Psoas muscle (tissue), 8 donors: ENCODE measurements at places on chromosomes 1 and 21. TPM values are rescaled to one million over a fixed set of nuclear protein-coding genes. Genes with fewer than 3 reads are reported as not detected.

Gene HUNK
- 0.17 TPM for total RNA-seq

Gene TACSTD2
- total RNA-seq: 0.22 TPM

Gene CLDN19
- total RNA-seq: not detected

Gene PALMD
- total RNA-seq: 124 TPM

Gene ANKRD34A
- total RNA-seq: 0.42 TPM

- H3K4me1 ChIP-seq: peaks cover 10% of the 10 kb centered on the region
- H3K4me3 ChIP-seq: peak overlapping the region; percentile 87
- no peak for DNase-seq
- no peaks in the 10 kb centered on the region for H3K36me3 ChIP-seq
Observed at GRCh38 chr1:113388621-113389358, 1.5 kb upstream of the MAGI3 start.

- DNase-seq: no peak
- no peaks in the 10 kb centered on the region for H3K36me3 ChIP-seq
- H3K27me3 ChIP-seq: no peaks in the 10 kb centered on the region
Observed at GRCh38 chr1:167456524-167456923, 61.8 kb downstream of the CD247 start.

GRCh38 chr1:47618222-47618720 lies 180.4 kb downstream of the FOXD2 start:
- H3K27ac ChIP-seq: no peak overlapping the region
- peaks cover 9% of the 10 kb centered on the region for H3K4me1 ChIP-seq
- H3K4me3 ChIP-seq: no peak overlapping the region
- no peaks in the 10 kb centered on the region for H3K27me3 ChIP-seq

GRCh38 chr1:65538664-65539063 lies 118.2 kb downstream of the LEPR start:
- no peaks in the 10 kb centered on the region for H3K27me3 ChIP-seq
- H3K4me1 ChIP-seq: no peaks in the 10 kb centered on the region
- H3K27ac ChIP-seq: no peak overlapping the region
- no peak for DNase-seq
- no peak overlapping the region for H3K4me3 ChIP-seq

DNA sequence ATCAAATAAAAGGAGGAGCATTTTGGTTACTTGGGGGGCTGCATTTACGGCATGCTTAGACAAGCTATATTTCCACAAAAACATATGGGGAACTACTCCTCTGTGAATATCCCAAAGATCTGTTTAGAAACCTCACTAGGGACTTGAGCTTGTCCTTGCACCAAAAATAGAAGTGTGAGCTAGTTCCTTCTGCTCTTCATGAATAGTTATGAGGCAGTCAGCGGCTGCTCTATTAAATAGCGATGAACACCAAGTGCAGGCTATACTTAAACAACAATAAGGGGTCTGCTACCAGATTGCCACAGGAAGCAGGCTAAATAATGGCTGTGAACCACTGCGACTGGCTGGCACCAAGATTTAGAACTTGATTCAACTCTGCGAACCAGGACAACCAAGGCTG lies 190.1 kb downstream of the PCP4 start:
- H3K27me3 ChIP-seq: no peaks in the 10 kb centered on the region
- no peak for DNase-seq
- H3K4me3 ChIP-seq: no peak overlapping the region
- no peaks in the 10 kb centered on the region for H3K36me3 ChIP-seq
- H3K27ac ChIP-seq: no peak overlapping the region

- H3K4me3 ChIP-seq: no peak overlapping the region
- H3K36me3 ChIP-seq: no peaks in the 10 kb centered on the region
- no peak overlapping the region for H3K27ac ChIP-seq
Observed at GRCh38 chr1:54606096-54606989, 17.0 kb downstream of the FAM151A start.

DNA sequence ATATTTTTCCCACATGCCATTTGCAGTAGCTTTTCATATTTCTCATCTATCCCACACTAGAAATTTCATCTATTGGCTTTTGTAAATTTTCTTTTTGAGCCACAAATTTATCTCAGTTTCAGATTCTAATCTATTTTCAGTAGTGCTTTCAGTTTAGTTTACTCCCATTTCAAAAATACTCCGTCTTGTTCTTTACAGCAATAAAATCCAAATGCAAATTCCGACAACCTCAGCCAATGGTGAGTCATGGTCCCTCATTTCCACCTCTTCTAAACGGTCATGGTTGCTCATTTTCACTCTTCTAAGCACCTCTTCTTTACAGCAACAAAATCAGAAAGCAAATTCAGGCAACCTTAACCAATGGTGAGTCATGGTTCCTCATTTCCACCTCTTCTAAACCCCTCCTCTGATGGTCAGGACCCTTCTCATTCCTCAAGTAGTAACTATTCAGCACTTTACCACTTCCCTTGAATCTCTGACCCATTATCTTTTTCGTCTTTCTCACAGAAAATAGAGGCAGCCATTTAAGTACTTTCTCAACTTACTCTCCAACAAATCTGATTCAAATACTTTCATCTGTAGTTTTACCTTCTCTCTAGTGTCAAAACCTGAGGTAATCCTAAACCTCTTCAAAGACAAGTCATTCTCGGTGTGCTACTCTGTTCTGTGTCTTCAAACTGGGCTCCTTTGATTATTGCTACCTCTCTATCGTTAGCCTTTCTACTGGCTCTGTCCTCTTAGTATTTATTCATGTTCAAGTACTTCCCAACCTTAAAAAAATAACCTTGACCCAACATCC lies 34.4 kb downstream of the C21orf91 start:
- H3K27me3 ChIP-seq: no peaks in the 10 kb centered on the region
- H3K36me3 ChIP-seq: peaks cover 6% of the 10 kb centered on the region
- H3K4me3 ChIP-seq: no peak overlapping the region
- no peaks in the 10 kb centered on the region for H3K4me1 ChIP-seq
- H3K27ac ChIP-seq: no peak overlapping the region

DNA sequence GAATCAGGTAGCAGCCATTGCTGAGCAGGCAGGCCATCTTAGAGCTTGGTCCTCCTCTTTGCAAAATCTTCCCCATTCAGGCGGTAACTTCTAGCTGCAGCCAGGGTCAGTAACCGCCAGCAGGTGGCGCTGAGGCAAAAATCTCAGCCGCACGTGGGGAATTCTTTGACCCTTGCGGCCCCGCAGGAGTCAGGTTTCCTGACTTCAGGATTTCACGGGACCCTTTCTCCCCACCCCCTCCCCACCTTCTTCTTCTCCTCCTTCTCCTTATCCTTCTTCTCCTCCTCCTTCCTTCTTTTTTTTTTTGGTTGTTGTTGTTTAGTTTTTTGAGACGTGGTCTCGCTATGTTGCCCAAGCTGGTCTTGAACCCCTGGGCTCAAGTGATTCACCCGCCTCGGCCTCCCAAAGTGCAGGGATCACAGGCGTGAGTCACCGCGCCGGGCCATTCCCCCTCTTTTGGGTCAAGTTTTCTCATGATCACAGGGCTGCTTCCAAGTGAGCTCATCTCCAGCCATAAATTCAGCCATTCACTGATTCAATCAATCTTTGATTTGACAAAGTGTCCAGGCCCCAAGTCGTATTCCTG lies 33.4 kb upstream of the TENT5B start:
- H3K4me1 ChIP-seq: no peaks in the 10 kb centered on the region
- H3K27ac ChIP-seq: no peak overlapping the region
- H3K4me3 ChIP-seq: no peak overlapping the region

DNA sequence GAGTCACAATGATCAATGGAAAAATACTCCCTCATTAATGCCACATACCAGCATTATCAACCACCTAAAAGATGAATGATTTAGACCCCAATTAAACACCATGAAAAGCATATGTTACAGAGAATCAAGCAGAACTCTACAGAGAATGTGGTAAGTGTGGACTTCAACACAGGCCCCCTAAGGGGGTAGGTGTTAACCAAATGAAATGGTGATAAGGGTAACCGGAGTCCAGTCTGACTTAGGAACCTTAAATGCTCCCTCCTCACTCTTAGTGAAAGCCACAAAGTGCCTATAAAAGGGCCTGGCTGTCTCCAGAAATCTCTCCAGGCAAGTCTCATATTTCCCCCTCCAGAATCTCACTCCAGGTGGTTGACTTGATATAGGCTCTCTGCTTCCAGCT lies 149.2 kb upstream of the FOXD3 start:
- H3K27me3 ChIP-seq: no peaks in the 10 kb centered on the region
- H3K4me1 ChIP-seq: no peaks in the 10 kb centered on the region
- H3K27ac ChIP-seq: no peak overlapping the region
- H3K36me3 ChIP-seq: no peaks in the 10 kb centered on the region
